ENCODE measurements at places on chromosomes 13 and 19.

DNA sequence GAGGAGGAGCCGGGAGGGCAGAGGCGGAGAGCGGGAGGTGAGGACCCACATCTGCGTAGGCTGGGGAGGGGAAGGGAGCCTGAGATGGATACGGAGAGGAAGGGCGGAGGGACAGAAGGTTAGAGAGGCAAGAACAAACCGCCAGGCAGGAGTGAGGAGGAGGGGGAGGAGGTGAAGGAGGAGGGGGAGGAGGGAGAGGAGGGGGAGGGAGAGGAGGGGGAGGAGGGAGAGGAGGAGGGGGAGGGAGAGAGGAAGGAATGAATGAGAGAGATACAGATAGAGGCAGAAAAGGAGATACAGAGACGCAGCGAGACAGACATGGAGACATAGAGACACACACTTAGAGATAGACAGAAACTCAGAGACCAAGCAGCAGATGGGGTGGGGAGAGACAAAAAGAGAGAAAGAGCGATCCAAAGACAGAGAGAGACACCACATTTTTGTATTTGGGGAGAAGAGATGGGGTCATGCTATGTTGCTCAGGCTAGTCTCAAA lies 782 bp upstream of the CA11 start:
- DNase-seq = no peak

DNA sequence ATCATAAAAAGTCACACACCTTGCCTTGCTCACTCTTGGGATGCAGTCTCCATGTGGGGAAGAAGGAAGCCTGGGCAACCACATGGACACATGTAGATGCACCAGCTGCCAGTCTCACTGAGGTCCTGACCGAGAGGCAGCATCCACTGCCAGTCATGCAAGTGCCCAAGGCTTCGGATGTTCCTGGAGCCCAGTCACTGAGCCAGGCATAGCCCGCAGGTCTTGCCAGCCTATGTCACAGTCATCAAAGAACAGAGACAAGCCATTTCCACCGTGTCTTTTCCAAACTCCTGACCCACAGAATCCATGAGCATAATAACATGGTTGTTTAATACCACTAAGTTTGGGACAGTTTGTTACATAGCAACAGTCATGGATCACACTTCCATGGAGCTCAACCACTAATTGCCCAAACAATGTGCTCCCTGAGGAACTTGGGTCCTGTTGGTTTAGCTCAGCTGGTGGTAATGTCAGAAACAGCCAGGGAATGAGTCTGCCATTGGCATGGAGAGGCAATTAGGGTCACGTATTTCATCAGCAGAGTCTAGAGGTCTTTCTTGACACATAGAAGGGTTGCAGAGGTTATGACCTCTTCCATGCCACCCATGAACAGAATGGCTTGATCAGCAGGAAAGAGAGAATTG lies 21.5 kb downstream of the STARD13 start:
- no peak for DNase-seq

DNA sequence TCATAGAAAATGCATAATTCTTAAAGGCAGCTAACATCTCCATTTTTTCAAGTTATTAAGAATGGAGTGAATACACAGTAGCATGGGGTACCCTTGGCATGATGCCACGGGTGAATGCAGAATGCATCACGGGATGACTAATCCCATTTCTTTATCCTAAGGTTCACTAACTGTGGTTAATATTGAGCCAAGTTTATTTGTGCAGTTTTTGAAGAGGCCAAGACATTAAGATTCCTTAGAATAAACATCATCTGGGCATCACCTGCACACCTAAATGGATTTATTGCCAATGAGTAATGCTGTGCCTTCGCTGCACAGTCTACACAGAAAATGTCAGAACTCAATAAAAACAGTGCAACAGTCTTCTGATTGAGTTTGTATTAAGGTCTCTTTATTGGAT lies 333.1 kb downstream of the GPC6 start:
- peak; percentile 28 for DNase-seq

GRCh38 chr13:99335603-99336002 lies 28.4 kb upstream of the GPR183 start:
- DNase-seq = no peak

DNA sequence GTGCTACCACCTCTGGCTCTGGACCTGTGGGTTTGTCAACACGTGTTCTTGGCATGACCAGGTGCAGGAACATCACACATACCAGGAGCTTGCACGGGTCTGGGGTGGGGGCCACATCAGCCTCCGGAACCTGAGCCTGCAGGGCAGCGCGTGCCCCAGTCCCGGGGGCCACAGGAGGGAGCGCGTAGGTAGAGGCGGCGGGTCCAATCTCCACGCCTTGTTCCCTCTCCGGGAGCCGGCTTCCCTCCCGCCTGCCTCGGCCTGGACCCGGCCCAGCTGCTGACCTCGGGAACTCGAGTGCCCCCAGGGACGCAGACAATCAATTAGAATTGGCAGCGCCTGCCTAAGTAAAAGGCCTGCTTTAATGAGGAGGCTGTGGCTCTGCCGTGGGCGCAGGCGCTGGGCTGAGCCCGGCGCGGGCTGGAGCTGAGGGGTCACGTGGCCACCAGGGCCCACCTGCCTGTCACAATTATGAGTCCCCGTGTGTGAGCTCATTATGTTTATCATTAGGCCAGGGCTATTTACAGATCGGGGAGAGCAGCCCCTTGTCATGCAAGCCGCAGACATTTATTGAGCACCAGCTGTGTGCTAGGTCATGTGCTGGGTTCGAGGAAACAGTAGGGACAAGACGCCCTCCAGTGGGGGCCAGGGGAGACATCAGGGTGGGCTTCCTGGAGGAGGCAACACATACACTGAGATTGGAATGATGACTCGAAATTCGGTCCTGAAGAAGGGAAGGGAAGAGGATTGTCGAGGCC lies 32.2 kb upstream of the TNFAIP8L1 start:
- DNase-seq = peak; percentile 71

GRCh38 chr19:28475525-28475924 lies 737.4 kb downstream of the UQCRFS1 start:
- DNase-seq = no peak

GRCh38 chr13:23621316-23621645 lies 51.1 kb downstream of the TNFRSF19 start:
- no peak for DNase-seq

DNA sequence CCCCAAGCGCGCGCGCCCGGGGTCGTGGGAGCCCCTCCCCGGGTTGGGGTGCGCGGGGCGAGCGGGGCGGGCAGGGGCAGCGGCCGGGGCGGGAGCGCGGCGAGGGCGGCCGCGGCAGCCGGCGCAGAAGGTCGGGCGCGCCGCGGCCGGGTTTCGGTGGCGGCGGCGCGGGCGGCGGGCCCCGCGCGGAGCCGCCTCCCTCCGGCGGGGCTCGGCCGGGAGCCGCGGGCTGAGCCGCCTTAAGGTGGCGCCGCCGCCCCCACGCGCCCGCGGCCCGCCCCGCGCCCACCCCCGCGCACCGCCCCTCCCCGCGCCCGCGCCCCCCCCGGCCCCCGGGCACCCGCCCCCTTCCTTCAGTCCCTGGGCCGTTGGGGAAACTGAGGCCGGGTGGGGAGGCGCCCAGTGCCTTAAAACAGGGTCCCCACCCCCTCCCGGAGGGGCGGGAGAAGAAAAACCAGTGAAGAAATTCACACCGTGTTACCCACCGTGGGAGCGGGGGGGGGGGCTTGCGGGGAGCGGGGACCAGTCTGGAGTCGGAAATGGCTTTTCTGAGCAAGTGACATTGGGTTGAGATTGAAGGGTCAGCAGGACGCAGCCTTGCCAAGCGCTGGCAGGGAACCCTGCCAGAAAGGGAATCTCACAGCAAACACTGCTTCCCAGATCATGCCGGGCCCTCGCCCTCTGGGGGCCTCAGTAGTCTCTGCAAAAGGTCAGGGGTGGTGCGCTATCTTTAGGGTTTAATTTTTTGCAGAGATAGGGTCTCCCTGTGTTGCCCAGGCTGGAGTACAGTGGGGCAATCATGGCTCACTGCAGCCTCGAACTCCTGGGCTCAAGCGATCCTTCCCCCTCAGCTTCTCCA lies at the start of gene TLE2:
TLE2 (minus strand) TSS at position 216 of the 859 bp plus-strand sequence. CDS start 376 bp downstream, outside the sequence.
- DNase-seq = no peak

- peak; percentile 5 for DNase-seq
These were observed 184.2 kb downstream of the OXGR1 start for GRCh38 chr13:96810104-96810503.
